ENCODE measurements at places on chromosomes 4 and X.

DNA sequence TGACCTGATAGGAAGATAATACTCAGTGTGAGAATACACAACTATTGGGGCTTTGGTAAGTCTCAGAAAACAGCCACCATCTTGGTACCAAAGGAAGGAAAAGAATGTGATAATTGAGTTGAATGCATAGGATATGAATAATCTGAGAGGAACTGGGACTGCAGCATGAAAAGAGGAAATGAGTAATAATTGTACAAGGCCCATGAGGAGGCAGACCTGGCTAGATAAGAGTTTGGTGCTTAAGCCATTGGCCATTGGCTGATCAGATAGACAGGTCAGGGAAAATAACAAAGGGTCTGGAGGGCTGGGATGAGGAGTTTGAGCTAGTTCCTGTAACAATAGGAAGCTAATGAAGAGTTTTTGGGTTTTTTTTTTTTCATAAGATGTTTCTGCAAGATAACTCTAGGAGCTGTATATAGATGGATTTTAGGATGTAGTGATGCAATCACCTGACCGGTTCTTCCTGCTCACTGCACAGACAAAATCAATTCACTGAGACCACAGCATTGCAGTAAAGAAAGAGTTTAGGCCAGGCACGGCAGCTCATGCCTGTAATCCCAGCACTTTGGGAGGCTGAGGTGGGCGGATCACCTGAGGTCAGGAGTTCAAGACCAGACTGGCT lies 5.3 kb upstream of the TRMT2B start:
- no peak for DNase-seq

DNA sequence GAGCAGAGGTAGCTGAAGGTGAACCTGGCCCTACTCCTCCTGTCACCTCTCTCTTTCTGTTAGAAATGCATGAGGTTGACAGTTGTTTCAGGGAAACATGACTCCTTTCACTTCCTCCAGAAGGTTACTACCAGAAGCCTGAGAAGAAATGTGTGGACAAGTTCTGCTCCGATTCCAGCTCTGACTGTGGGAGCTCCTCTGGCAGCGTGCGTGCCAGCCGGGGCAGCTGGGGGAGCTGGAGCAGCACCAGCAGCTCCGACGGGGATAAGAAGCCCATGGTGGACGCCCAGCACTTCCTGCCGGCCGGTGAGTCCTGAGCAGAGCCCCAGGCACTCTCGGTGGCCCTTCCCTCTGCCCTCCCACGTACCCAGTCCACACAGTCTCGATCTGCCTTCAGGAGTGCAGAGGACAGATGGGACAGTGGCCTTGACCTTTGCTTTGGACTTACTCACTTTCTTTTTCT lies 61.3 kb upstream of the TLR2 start:
- no peak for DNase-seq

- DNase-seq, result no peak
Measured at GRCh38 chr4:38173935-38174518, 213.8 kb downstream of the PTTG2 start.

- no peak for DNase-seq
Measured at GRCh38 chrX:22012931-22013330, 19.2 kb upstream of the PHEX start.

- no peak for DNase-seq
Measured at GRCh38 chr4:108118505-108118904, 50.2 kb downstream of the LEF1 start.

DNA sequence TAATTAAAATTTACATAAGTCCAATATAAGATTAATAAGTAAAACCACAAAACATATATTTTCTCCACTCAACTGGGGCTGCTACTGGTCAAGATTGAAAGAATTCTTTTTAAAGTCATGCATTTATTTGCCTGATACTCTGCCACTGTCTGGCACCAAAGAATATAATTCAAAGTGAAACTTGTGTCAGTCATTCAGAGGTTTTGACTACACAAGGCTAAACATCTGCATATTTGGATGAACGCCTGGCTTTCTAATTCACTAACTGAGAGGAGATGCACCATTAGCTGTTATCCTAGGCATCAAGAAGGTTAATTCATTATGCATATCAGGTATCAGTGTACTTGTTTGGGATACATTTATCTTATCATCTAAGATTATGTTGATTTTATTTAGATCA lies 598.5 kb downstream of the CENPC start:
- no peak for DNase-seq

GRCh38 chr4:186501554-186501953 lies 53.8 kb downstream of the MTNR1A start:
- DNase-seq, result no peak

DNA sequence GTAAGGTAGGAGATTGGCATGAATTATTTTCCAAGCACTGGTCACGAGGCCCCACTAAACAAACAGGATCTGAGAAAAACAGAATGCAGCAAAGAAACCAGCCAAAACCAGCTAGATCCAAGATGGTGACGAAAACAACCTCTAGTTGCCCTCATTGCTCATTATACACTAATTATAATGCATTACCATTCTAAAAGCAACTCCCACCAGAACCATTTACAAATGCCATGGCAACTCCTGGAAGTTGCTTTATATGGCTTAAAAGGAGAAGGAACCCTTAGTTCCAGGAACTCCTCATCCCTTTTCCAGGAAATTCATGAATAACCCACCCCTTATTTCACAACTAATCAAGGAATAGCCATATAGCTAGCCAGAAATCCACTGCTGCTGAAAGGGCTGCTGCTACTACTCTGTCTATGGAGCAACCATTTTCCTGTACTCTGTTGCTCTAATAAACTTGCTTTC lies 69.3 kb downstream of the ABCB7 start:
- DNase-seq, result no peak

DNA sequence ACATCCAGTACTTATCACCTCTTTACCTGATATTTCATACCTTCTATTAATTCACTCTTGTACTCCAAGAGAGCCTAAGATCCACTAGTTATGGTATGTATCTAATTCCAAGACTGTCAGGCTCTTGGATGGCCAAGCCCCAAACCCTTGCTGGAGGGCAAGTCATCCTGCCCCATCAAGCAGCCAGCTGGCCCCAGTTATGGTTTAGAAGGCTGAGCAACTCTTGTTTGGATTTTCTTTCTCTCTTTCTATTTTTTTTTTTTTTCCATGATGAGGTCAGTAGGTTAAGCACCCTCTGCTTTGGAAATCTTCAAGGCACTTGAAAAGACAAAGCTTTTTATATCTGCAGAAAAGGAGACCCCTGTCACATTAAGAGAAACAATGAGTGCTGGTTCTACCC lies 10.9 kb upstream of the FGF16 start:
- no peak for DNase-seq

- no peak for DNase-seq
Measured at GRCh38 chr4:127486248-127486647, 146.5 kb upstream of the INTU start.

- DNase-seq, result no peak
Measured at GRCh38 chrX:30781711-30782444, 107.2 kb downstream of the TAB3 start.

GRCh38 chrX:53930515-53931380 lies 113.5 kb downstream of the PHF8 start:
- DNase-seq, result no peak

GRCh38 chr4:41215969-41216293 lies 1.6 kb upstream of the APBB2 start:
- no peak for DNase-seq

GRCh38 chrX:103877571-103877970 lies 45.5 kb upstream of the RAB9B start:
- DNase-seq, result no peak

DNA sequence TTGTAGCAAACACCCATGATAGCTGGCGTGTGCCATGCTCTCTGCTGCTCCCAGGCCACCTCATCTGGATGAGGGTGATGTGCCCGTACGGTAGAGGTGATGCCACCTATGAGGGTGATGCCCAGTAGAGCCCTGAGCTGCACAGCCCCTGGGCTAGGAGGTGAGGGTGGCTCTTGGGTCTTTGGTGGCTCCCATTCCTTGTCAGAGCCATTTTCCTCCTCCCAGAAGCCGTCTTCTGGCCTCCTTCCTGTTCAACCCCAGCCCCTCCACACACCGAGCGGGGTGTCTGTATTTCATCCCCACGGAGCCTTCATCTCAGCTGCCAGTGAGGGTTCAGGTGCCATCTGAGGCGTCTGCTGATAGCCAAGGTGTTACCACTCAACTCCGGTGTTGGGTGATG lies 12.0 kb upstream of the TNIP2 start:
- DNase-seq, result no peak

DNA sequence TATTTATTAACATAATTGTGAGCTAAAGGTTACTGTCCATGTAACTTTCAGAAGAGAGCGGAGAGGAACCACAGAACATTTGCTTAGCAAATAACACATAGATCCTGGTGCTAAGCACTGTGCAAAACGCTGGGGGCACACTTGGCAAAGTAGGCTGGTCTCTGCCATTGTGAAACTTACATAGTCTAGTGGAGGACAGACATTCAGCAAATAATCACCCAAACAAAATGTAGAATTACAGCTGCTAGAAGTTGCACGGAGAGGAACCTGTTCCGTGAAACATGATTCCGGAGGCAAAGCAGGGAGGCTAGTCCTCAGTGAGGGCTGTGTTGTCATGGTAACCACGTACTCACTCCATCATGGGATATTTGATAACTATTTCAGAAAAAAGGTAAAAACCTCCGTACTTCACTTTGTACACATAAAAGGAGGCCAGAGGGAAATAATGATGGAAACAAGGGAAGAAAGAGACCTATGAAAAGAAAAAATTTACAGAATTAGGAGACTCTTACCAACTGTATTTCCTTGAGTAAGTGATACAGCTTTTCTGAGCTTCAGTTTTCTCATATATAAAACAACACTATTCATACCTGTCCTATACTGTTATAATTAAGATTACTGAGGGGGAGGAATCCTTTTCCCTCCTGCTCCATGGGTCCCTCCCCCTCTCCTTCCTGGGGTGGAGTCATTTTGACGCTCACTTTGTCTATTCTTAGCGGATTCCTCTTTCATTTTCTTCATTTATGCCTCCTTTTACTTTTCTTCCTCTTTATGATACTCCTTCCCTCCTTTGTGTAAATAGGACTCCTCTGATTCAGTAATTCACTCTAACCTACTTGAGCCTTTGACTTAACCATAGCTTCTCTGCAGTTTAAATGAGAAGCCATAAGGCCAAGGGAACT lies 825 bp upstream of the RASGEF1B start:
- peak; percentile 56 for DNase-seq

DNA sequence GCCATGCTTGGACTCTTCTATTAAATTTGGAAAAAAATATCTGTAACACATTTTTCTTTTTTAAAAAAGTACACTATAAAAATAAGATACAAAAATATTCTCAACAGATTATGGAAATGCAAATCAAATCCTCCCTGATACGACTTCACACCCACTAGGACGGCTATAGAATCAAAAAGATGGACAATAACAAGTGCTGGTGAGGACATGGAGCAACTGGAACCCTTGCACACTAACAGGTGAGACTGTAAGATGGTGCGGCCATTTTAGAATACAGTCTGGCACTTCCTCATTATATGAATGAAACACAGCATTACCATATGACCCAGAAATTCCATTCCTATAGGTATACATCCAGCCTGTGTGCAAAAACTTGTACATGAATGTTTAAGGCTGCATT lies 83.6 kb downstream of the GATB start:
- DNase-seq, result no peak

- no peak for DNase-seq
Measured at GRCh38 chr4:162683659-162684370, 482.9 kb downstream of the NAF1 start.

DNA sequence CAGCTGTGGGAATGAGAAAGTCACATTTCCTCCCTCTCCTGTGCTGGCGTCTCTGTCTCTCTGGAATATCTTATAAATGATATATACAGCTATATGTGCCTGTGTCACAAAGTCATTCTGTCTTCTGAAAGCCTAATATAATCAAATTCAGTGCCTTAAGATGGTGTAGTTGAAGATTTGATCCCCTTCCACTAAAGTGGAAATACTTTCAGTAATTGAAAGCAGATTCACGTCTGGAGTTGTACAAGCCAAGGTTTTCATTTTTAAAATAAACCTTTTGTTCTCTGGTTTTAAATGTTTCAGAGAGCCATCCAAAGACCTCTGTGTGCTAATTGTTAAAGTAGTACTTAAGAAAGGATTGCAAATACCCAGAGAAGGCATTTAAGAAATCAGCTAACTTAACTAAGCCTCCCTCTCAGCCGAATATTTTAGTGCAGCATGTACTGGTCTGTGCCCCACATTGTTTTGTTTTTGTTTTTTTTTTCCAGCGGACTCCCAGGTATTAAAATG lies 206.8 kb downstream of the TENM3 start:
- no peak for DNase-seq

DNA sequence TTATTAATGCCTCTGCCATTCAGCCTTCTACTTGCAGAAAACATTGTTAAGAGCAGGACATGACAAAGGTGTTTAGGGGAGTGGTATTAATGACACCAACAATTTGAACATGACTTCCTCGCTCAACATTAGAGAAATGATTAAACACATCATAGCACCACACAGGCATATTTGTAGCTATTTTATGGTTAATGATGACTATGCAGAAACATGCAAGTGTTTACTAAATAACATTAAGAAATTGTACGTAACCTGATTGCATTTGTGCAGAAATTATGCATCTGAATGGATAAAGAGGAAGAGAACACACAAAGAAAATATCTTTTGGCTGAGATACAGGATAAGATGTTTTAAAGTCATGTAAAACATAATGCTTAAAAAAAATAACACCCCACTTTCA lies 323.5 kb downstream of the LDB2 start:
- DNase-seq, result no peak

- no peak for DNase-seq
Measured at GRCh38 chr4:172938870-172939269, 229.7 kb upstream of the GALNT7 start.

DNA sequence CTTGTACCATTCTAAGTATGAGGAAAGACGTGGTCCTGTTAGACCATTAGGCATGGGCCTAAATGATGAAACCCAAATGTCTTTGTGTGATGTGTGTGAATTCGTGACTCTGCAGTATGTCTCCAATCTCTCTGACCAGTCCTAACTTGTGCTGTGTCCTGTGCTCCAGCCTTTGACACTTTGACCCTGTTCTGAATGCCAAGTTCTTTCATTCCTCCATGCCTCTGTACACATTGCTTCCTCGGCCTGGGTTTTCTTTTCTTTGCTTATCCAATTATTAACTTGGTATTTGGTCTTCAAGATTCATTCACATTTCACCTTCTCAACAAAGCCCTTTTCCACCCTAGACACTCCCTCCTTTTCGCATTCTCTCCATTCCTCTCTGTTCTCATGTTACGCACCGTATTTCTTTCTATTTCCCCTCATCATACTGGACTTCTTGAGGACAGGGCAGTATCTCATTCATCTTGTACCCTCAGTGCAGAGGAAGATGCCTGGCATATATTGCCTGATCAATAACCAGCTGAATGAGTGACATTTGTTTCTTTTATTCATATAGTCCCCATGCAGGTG lies 138.7 kb downstream of the F11 start:
- DNase-seq, result no peak

GRCh38 chr4:74370912-74371311 lies 6.0 kb downstream of the EREG start:
- DNase-seq, result no peak

All from right renal cortex interstitium (tissue), 3 donors.